ENCODE measurements at places on chromosomes 7 and 10.

GRCh38 chr7:80127412-80128160 is 7.0 kb upstream of the GNAI1 start:
- H3K27me3 ChIP-seq: peaks cover 11% of the 10 kb centered on the region
- H3K4me3 ChIP-seq: no peak overlapping the region

DNA sequence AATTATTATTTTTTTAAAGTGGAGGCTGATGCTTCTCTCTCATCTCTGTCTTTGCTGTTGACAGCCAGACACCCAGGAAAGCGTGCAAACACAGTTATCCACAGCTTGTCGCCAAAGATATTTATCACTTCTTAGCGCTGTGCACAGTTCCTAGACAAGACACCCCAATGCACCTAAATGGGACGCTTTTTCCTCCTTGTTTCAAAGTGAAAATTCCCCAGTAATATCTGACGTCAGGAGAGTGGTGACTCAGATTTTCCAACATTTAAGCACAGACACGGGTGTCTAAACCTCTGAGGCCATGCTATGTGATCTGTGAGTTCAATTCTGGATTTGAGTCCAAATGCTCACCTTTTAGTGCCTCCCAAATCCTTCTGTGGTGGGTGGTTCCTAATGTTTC is 151.6 kb downstream of the EMX2 start:
- H3K36me3 ChIP-seq: no peaks in the 10 kb centered on the region
- no peaks in the 10 kb centered on the region for H3K4me1 ChIP-seq
- no peak overlapping the region for H3K4me3 ChIP-seq
- H3K27me3 ChIP-seq: peaks cover 3% of the 10 kb centered on the region
- H3K27ac ChIP-seq: no peak overlapping the region
- DNase-seq: no peak

DNA sequence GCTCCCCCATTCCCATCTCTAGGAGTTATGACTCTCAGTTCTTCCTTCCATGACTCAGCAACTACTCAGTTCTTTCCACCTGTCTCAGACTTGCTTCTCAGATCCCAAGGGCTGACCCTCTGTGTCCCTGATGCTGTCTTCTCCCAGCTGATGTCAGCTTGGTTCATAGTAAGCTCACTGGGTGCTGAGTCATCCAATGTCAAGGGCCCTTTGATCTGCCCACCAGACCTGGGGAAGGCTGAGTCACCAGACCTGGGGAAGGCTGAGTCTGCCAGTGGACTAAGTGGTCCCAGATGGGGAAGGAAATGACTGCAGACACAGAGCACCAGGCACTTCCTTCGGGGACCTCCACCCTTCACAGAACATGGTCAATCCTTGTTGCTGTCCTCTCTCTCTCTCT is 76.1 kb upstream of the ZEB1 start:
- peak; percentile 78 for DNase-seq
- H3K4me3 ChIP-seq: no peak overlapping the region
- no peaks in the 10 kb centered on the region for H3K27me3 ChIP-seq

DNA sequence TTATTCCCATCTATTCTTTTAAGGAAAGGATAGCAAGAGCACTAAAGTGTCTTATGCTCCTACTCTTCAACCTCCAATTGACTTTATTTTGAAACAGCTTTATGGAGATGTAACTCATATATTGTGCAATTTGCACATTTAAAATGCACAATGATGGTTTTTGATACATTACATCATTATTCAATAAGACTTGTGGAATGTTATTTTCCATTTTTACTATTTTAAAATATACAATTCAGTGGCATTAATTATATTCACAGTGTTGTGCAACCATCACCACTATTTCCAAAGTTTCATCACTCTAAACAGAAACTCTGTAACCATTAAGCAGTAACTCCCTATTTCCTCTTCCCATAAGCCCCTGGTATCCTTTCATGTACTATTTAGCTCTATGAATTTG is 489.8 kb downstream of the NEBL start:
- no peaks in the 10 kb centered on the region for H3K4me1 ChIP-seq
- no peak overlapping the region for H3K27ac ChIP-seq
- no peaks in the 10 kb centered on the region for H3K27me3 ChIP-seq
- no peak for DNase-seq

- H3K4me1 ChIP-seq: no peaks in the 10 kb centered on the region
- H3K27ac ChIP-seq: no peak overlapping the region
- H3K27me3 ChIP-seq: peaks cover 7% of the 10 kb centered on the region
- H3K4me3 ChIP-seq: no peak overlapping the region
- no peak for DNase-seq
- no peaks in the 10 kb centered on the region for H3K36me3 ChIP-seq
These were observed 84.0 kb downstream of the ODAD2 start for GRCh38 chr10:27914888-27915287.

- peaks cover 10% of the 10 kb centered on the region for H3K36me3 ChIP-seq
- no peak for DNase-seq
- no peak overlapping the region for H3K4me3 ChIP-seq
- H3K4me1 ChIP-seq: peaks cover 6% of the 10 kb centered on the region
These were observed 21.2 kb downstream of the CYP17A1 start for GRCh38 chr10:102815790-102816549.

DNA sequence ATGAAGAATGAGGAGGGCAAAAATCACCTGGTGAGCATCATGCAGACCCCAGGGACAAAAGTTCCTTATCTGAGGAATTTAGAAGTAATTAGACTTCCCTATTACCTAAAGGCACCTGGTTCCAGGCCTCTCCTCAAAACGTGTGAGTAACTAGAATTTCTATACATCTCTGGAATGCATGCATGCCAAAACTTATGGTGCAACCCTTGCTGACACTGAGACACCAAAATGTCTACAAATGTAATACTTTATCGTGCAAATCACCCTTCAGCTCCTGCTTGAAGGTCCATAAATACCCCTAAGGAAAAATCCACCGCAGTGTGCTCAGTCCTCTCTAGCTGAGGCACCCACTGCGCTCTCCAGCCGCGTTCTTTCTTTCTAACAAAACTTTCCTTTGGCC is 84.2 kb downstream of the PAXIP1 start:
- no peak overlapping the region for H3K27ac ChIP-seq
- peaks cover 5% of the 10 kb centered on the region for H3K4me1 ChIP-seq
- H3K36me3 ChIP-seq: no peaks in the 10 kb centered on the region
- peaks cover 8% of the 10 kb centered on the region for H3K27me3 ChIP-seq
- H3K4me3 ChIP-seq: no peak overlapping the region

- no peaks in the 10 kb centered on the region for H3K27me3 ChIP-seq
- H3K4me3 ChIP-seq: no peak overlapping the region
- DNase-seq: no peak
- peaks cover 6% of the 10 kb centered on the region for H3K36me3 ChIP-seq
- no peaks in the 10 kb centered on the region for H3K4me1 ChIP-seq
These were observed 57.4 kb downstream of the HIBADH start for GRCh38 chr7:27605283-27605682.

- no peaks in the 10 kb centered on the region for H3K36me3 ChIP-seq
- H3K4me3 ChIP-seq: no peak overlapping the region
- H3K27me3 ChIP-seq: peaks cover 9% of the 10 kb centered on the region
- no peaks in the 10 kb centered on the region for H3K4me1 ChIP-seq
These were observed 37.1 kb upstream of the COMTD1 start for GRCh38 chr10:75272896-75273295.

- peaks cover 52% of the 10 kb centered on the region for H3K27me3 ChIP-seq
- peak; percentile 78 for DNase-seq
- no peak overlapping the region for H3K27ac ChIP-seq
- H3K4me1 ChIP-seq: peaks cover 18% of the 10 kb centered on the region
- H3K4me3 ChIP-seq: no peak overlapping the region
These were observed 7.1 kb downstream of the SHH start for GRCh38 chr7:155804897-155805825.

DNA sequence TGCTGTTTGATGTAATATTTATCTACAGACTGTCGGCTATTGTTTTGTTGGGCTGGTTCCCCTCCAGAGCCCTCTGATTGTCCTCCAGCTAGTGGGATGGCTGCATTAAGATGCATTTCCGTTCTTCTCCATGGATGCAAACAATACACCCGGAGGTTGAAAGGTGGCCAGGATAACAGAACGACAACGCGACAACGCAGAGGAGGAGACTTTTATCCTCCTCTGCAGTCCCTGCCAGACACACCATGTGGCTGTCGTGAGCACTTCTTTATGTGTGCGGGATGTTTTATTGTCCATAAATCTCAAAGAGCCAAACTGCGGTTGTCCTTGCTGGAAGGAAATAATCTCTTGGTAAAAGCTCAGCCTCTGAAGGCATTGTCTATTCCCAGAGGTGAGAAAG is 39.1 kb upstream of the TCERG1L start:
- no peak overlapping the region for H3K4me3 ChIP-seq
- no peak for DNase-seq
- peaks cover 2% of the 10 kb centered on the region for H3K27me3 ChIP-seq
- no peaks in the 10 kb centered on the region for H3K36me3 ChIP-seq

- H3K4me3 ChIP-seq: no peak overlapping the region
- no peaks in the 10 kb centered on the region for H3K4me1 ChIP-seq
- no peak overlapping the region for H3K27ac ChIP-seq
- no peak for DNase-seq
- no peaks in the 10 kb centered on the region for H3K36me3 ChIP-seq
These were observed 232.1 kb upstream of the SEMA3C start for GRCh38 chr7:81150951-81151361.

- DNase-seq: no peak
- no peaks in the 10 kb centered on the region for H3K27me3 ChIP-seq
- H3K27ac ChIP-seq: peak overlapping the region; percentile 6
- no peak overlapping the region for H3K4me3 ChIP-seq
- H3K36me3 ChIP-seq: no peaks in the 10 kb centered on the region
These were observed 73.2 kb upstream of the TPK1 start for GRCh38 chr7:144908943-144909556.

DNA sequence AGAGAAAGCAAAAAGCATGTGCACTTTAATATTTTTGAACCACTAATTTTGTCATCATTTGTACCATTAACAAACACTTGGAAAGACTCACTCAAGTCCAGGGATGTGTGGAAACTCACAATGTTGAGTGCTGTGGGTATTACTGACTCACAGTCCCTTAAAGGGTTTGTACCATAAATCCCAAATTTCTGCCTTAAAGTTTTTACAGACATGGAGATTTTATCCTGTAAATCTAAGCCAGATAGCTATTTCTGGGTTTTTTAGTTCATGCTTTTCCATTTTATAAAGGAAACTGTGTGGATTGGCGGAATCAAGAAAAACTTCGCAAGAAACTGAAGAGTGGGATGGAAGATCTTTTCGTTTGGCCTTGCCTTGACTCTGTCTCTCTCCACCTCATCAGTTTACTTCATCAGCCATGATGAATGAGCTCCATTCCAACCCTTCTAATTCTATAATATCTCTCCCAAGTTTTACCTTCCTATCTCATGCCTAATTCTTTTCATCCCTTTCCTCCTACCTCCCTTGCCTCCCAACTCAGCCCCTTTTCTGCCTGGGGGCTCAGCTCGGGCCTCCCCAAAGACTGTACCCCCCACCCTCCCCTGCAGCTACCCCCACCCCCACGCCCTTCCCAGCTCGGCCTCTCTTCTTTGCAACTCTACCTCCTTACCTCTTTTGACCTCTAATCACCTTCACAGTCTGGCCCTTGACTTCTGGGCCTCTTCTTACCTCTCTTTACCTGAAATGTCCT is 218.5 kb upstream of the MKLN1 start:
- no peaks in the 10 kb centered on the region for H3K27me3 ChIP-seq
- peak overlapping the region; percentile 95 for H3K4me3 ChIP-seq
- H3K36me3 ChIP-seq: peaks cover 15% of the 10 kb centered on the region
- H3K27ac ChIP-seq: peak overlapping the region; percentile 97

DNA sequence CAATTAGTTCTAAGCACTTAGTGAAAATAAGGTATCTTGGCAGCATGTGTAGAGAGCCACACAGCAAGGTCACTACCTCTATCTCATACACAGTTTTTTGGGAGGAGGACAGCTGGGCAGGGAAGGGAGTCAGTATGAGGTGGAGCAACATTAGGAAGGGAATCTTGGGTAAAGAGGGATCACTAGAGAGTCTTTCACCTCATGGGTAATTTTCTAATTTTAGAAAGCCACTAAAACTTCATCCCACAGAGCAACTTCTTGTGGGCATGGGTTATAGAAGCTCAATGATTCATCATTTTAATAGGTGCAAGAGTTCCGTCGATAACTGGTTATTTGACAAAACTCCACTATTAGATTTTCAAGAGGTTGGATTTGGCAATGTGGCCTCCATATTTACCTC is 2.5 kb downstream of the NRAP start:
- no peak for DNase-seq
- H3K27me3 ChIP-seq: peaks cover 10% of the 10 kb centered on the region
- H3K36me3 ChIP-seq: no peaks in the 10 kb centered on the region
- H3K27ac ChIP-seq: no peak overlapping the region

DNA sequence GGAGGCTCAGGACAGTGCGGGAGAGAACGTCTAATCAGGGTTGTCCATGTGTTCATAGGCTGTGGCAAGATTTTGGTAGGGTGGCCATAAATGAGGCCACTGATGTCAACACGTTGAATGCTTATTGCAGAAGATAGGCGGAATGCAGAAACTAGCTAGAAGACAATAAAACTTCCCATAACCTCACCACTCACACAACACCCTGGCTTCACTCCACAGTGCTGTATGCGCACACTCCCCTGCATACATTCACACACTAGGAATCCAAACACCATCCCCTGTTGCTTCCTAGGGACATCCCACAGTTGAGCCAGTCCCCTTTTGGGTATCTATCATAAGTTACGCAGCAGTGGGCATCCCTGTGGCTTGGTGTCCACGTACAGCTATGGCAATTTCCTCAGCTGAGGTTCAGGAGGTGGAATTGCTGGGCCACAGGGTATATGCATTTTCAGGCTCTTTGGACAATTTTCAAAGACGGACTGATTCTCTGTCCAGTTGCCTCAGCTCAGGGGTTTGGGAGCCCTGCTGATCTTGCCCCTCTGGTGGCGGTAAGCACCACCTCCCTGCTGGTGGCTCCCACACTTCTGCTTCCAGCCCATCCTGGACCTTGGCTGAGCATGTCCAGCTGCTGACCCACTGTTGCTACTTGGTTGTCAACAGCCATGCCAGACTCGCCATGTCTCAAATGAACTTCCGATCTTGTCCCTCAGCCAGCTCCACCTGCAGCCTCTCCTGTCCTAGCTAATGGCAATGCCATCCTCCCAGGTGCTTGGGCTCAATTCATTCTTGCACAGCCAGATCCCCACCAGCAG is 36.4 kb downstream of the CDH23 start:
- no peak for DNase-seq
- no peak overlapping the region for H3K4me3 ChIP-seq
- H3K27me3 ChIP-seq: peaks cover 9% of the 10 kb centered on the region
- H3K27ac ChIP-seq: no peak overlapping the region
- no peaks in the 10 kb centered on the region for H3K36me3 ChIP-seq

DNA sequence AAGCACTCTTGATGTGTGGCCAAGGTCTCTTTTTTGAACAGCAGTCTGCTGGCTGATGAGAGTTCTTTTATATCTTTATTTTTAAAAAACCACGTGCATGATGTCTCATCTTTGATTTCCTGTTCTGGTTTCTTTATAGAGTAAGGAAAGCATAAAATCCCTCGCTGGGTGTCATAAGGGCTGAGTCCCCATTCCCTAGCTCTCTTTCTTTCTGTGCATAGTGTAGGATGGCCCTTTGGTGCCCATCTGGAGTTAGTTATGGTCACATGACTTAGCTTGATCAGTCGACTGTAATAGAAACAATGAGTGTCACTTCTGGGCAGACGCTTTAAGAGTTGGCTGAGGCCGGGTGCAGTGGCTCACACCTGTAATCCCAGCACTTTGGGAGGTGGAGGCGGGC is 38.5 kb downstream of the GHRHR start:
- H3K4me3 ChIP-seq: no peak overlapping the region
- no peaks in the 10 kb centered on the region for H3K4me1 ChIP-seq
- no peak overlapping the region for H3K27ac ChIP-seq

- peak overlapping the region; percentile 99 for H3K4me3 ChIP-seq
- H3K27me3 ChIP-seq: no peaks in the 10 kb centered on the region
- H3K36me3 ChIP-seq: peaks cover 76% of the 10 kb centered on the region
- DNase-seq: peak; percentile 32
- peaks cover 35% of the 10 kb centered on the region for H3K4me1 ChIP-seq
- peak overlapping the region; percentile 99 for H3K27ac ChIP-seq
These were observed 19.3 kb downstream of the PRSS2 start for GRCh38 chr7:142790056-142790455.
